ENCODE measurements at places on chromosomes 3 and 15.

DNA sequence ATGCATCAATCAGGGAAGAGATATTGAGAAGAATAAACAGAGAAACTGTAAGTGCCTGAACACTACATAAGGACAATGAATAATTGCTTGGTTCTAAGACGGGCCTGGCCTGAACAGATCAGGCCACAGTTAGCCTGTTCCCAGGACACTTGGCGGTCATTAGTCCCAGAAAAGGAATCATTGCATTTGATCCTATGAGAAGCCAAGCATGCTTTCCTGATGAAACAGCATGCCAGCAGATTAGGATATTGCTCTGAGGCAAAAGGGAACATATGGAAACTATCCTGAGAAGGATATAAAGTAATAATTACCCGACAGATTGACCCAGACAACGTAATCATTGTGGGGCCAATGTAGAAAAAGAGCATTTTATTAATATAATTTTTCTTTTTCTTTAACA is 51.9 kb downstream of the STRIT1 start:
- DNase-seq, result peak; percentile 55

DNA sequence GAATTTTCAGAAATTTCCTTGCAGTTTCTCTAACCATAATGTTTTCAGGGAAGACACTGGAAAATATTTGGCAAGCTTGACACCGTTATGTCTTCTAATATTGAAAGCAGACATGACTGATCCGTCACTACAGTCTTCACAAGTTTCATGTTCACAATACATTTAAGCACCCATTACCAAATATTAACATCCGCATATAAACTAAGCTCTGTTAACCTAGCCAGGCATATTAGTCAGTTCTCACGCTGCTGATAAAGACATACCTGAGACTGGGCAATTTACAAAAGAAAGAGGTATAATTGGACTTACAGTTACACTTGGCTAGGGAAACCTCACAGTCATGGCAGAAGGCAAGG is 162.7 kb upstream of the LYSMD4 start:
- no peak for DNase-seq

DNA sequence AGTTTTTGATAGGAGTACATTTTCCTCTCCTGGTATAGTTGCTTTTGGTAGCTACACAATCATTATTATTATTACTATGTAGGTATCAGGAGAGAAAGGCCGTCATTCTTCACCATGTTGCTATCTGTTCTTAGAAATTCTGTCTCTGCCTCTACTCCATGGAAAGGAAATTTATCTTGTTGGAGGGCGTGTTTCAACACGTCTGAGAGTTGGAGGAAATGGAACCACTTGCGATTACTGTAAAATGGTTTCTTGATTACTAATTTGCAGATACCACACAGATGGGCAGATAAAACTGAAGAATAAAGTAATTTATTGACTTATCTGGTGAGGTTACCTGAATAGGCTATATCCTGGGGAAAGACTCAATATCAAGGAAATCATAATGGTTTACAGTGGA is 488.4 kb downstream of the NR2F2 start:
- no peak for DNase-seq

GRCh38 chr15:51668446-51668845 is 12.9 kb upstream of the SCG3 start:
- DNase-seq, result no peak

GRCh38 chr3:35931867-35932266 is 292.5 kb downstream of the ARPP21 start:
- no peak for DNase-seq

- DNase-seq, result no peak
Observed at GRCh38 chr3:5186089-5186857, 1.2 kb upstream of the EDEM1 start.

- no peak for DNase-seq
Observed at GRCh38 chr3:141342386-141342785, 25.9 kb upstream of the ZBTB38 start.

- DNase-seq, result no peak
Observed at GRCh38 chr3:121552797-121553196, 7.0 kb upstream of the POLQ start.

DNA sequence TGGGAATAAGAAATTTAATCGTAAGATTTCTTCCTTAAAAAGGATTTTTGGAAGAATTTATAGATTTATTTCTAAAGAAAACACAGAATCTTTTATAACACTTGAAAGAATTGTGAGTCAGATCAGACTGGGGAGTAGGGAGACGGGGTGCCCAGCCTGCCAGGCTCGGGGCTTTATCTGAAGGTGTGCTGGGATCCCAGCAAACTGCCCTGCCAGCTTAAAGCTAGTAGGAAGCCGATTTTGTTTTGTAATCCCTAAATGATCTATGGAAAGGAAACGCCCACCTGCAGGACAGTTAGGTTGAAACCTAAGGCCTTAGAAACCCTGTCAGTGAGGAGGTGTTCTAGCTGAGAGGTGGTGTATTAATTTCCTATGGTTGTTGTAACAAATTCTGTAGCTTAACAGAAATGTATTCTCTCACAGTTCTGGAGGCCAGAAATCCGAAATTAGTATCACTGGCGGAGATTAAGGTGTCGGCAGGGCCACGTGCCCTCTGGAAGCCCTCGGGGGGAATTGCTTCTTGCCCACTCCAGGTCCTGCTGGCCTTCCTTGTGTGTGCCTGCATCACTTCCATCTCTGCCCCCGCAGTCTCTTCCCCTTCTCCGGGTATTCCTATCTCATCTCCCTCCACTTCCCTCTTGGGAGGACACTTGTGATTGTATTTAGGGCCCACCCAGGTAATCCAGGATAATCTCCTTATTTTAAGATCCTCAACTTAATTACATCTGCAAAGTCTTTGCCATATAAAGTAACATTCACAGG is 19.3 kb upstream of the RAB6B start:
- no peak for DNase-seq

DNA sequence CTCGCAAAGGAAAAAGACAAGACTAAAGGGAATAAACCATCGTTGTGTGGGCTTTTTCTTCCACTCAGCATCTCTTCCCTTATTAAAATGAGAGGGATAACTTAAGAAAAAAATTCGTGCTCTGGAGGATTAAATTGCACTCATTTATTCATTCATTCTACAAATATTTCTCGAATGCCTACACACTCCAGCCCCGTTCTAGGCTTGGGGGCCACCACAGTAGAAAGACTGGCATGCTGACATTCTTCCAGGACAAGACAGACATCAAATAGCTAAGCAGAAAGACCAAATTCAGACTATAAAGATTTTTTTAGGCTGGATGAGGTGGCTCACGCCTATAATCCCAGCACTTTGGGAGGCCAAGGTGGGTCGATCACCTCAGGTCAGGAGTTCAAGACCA is 65.3 kb upstream of the IL12A start:
- DNase-seq, result no peak

DNA sequence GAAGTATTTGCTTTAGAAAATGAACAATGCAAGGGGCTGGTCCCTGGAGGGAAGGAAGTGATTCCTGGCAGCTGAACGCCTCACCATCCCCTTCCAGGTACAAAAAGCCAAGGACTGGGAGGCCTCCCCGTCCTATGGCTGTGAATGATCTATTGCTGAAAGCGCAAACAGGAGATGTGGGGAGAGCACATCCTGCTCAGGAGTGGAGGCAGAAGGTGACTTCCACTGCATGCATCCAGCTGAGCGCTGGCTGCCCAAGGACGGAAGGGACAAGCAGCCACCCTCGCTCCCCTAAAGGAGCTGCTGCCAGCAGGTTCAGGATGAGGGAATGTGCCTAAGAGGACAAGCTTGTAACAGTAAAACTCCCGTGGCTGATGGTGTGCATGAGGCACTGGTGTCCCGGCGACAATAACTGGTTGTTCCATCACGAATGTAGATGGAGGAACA is 41.4 kb downstream of the ABTB1 start:
- no peak for DNase-seq

DNA sequence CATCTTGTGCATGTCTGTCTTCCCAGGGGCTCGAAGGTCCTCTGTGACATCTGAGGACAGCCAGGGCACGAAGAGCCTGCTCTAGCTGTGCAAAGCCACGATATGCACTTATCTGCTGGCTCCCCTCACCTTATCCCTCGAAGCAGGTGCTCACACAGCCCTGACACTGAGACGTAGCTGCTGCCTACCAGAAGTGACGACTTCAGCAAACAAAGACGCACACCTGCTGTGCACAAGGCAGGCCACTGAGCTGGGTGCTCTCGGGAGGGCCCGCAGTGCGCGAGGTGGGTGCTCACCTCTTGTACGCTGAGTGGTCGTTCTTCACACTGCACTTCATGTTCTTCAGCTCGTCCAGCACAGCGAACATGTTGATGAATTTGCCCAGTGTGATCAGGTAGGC is 37.3 kb downstream of the CYFIP1 start:
- DNase-seq, result no peak

- DNase-seq, result no peak
Observed at GRCh38 chr3:46713898-46714552, 3.6 kb downstream of the PRSS50 start.

DNA sequence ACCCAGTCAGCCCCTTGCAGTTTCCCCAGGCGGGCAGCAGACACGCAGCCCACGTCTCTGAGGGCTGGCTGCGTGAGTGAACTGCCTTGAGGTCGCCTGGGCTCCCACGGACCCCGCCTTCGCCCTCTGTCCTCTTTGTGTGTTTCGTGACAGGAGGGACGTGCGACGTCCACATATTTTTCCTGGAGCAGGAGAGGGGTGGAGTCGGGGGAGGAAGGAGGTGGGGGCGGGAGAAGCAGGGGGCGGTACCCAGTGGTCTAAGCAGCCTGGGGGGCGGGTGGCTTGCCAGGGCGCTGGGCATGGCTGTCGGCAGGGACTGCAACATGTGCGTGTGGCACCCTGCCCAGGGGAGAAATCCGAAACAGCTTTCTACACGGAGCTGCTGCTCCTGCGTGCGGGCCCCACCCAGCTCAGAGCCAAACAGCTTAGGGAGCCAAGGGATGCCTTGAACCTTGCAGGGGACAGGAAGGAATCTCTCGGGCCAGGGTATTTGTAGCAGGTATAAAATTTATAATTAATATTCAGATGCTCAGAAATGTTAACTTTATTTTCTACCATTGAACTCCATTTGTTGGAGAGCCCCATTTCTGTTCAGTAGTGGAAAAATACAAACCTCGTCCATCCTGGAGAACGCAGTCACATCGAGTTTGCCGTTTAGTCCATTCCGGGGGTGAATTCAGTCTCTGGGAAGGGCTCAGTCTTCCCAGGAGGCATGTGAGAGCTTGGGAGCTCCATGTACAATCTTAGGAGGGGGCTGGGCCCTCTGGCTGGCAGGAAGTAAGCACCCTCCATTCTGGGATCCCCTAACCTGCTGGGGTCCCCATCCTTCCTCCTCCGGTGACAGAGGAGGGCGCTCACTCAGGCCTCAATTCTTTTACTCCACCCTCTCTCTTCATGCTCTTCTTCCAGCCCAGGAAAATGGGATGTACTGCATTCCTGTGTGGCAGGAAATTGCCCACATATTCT is 79.1 kb upstream of the MEF2A start:
- DNase-seq, result peak; percentile 97

GRCh38 chr15:47614360-47615011 is 102.8 kb upstream of the SEMA6D start:
- no peak for DNase-seq

- DNase-seq, result no peak
Observed at GRCh38 chr3:47540281-47540680, 26.8 kb upstream of the ELP6 start.

GRCh38 chr3:19347671-19348070 is 199.4 kb downstream of the KCNH8 start:
- no peak for DNase-seq

GRCh38 chr15:99015698-99016568 is 8.3 kb upstream of the PGPEP1L start:
- no peak for DNase-seq

DNA sequence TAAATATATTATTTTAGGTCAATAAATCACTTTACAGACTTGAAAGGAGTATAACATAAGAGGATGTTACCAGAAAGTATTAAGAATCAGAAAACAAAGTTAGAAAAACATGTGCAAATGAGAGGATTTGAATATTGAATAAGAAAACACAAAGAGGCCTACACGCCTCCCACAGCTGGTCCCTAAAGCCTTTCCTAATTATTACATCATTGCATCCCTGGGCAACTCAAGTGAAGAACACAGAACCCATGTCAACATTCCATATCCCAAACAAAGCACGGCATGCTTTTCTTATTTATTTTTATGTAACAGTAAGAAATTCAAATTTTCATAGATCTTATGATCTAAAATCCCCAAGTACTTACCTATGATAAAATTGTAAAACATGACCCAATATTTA is 61.2 kb downstream of the HERC1 start:
- DNase-seq, result peak; percentile 10

DNA sequence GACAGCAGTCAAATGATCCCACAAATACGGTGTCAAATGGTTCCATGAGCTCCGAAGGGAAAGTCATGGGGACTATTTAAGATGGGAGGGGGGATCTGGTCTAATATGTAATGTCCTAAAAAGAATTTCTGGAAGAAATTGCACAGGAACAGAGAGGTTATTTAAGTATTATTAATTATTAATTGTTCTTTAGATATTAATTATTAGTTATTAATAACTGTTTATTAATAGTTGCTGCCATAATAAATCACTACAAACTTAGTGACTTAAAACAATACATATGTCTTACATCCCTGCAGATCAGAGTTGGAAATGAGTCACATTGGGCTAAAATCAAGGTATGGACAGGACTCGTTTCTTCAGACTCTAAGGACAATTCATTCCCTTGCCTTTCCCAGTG is 588.2 kb upstream of the NR2F2 start:
- no peak for DNase-seq

DNA sequence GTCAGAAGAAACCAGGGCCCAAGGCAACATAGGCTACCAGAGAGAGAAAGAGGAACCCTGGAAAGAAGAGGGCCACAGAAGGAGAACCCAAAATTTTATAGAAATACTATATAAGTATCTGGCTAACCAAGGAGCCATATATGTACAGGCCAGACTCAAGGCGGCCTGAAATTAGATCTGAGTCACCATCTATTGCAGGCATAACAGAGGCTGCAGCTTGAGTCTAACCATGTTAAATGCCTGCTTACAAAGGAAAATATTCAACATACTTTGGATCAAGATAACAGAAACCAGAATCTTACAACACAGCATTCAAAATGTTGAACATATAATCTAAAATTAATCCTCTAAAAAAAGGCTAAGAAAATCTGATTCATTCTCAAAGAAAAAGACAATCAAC is 23.1 kb downstream of the IGSF11 start:
- no peak for DNase-seq

DNA sequence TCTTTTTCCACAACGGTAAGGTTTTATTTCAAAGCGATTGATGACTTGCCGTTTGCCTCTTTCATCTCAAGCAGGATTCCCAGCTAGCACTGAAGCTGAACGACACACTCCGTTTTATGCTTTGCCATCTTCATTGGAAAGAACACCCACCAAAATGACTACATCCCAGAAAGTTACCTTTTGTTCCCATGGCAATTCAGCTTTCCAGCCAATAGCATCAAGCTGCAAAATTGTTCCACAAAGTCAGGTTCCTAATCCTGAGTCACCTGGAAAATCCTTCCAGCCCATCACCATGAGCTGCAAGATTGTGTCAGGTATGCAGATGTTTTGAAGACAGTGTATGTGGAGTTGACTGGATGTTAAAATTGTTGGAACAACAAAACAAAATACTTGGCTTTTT is 56.5 kb downstream of the YEATS2 start:
- DNase-seq, result no peak
